ENCODE measurements at places on chromosomes 2 and 18.

DNA sequence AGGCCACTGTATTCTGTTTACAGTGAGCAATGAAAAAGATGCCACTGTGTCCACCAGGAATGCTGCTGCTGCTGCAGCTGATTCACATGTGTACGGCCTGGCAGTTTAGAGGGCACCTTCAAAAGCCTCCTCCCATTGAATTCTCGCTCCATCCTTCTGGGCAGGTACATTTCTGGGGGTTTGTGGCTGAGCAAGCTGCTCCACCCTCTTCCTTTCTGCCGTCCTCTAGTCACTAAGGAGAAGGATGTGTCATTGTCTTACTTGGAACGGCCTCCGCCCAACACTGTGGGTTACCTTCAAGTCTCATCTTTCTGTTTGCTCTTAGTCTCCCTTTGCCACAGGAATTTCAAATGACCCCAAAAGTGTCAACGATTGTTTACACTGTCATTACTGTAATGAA, 182.0 kb downstream of the ZBTB7C start:
- no peak for DNase-seq

DNA sequence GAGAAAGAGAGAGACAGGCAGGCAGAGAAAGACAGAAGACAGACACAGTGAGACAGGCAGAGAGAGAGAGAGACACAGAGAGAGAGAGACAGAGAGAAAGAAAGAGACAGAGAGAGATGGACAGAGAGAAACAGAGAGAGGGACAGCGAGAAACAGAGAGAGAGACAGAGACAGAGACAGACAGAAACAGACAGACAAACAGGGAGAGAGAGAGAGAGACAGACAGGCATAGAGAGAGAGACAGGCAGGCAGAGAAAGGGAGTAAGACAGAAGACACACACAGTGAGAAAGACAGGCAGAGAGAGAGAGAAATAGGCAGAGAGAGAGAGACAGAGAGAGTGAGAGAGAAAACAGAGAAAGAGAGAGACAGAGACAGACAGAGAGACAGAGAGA, 105.3 kb upstream of the ANKRD30BL start:
- no peak for DNase-seq

DNA sequence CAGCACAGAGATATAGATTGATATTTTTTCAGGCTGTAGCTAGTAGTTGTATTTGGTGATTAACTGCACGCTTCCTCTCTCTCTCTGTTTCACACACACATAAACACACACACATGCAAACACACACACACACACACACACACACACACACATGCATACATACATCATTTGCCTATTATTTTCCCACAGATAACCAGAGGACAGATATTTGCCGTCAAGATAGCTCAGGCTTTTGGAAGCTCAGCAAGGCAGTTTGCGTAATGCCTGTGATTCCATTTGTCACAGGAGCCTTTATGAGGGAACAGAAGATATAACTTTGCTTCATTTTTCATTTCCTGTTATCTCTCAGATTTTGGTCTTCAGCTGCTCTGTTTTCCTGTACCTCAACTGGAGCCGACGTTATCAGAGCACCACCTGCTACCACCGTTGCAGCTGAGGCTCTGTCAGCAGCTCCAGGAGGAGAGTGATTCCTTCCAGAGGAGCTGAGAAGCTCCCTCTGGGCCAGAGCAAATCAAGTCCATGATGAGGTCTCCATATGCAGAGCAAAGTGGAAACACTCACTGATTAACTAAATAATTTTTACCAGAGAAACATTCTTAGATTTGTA, 341.9 kb upstream of the PIK3C3 start:
- no peak for DNase-seq

DNA sequence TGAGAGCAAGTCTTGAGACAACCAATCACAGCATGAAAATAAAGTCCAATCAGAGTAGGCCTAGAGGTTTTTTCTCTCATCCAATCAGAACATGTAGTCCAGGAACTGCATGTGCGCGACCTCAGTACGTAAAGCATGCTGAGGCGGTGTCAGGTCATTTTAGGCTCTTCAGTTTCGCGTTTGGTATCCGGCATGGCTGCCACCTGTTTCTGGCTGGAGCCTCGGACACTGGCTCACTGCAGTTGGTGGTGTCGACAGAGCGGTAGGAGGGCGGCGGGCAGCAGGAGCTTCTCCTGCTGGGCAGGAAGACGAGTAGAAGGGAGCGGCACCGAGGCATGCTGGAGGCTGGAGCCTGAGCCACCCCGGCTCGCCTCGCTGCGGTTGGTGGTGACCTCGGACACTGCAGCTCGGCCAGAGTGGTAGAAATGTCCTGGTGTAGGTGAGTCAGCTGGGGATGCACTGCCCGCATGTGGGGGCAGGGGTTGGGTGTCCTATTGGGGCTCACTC, 15.8 kb downstream of the CCDC74A start:
- DNase-seq = no peak

DNA sequence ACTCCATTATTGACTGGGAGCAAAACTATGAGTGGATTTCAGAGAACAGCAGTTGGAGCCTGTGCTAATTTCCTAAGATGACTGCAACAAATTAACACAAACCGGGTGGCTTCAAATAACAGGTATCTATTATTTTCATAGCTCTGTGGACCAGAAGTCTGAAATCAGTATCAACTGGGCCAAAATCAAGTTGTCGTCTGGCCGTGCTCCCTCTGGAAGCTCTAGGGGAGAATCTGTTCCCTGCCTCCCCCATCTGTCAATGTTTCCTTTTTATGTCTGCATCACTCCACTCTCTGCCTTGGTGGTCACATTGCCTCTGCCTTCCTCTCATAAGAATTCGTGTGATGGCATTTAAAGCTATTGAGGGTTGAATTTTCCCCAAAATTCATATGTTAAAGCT, 269.8 kb downstream of the TMX3 start:
- DNase-seq = no peak

DNA sequence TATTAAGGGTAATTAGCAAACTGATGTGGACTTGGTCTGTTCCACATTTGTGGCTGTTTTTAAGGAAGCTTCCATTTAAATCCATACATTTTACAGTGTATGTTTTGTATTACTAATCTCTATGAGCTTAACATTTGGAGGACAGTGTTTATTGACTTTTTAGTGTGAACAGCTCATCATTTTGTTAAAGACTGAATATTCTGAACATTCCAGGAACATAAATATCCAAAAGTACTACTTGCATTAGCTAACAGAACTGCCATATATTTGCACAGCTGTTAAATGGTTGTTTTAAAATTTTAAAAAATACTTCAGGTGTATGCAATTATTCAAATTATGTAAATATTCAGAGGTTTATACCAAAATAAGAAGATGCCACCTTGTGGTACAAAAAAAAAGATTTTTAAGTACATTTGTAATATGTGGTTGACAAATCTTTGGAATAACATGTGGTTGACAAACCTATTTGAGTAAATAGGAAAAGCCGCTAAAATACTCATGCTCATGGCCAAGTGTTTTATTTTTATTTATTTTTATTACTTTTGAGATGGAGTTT, 439.7 kb upstream of the FANCL start:
- no peak for DNase-seq

DNA sequence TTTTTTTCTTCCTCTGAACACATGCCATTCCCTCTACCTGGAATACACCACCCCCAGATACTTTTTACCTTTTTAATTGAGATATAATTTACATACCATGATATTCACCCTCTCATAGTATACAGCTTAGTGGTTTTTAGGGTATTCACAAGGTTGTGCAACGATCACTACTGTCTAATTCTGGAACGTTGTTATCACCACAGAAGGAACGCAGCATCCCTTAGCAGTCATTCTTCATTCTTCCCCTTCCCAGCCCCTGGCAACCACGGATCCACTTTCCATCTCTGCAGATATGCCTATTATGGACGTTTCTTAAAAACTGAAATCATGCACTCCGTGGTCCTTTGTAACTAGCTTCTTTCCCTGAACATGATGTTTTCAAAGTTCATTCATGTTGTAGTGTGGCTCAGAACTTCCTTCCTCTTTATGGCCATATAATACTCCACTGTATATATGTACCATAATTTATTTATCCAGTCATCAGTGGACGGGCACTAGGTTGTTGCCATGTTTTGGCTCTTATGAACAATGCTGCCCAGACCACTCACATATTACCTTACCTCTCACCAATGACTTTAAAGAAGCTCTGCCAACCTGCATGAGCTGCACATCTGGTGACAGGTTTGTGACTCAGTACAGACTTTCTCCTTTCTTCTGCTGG, 168.9 kb downstream of the CTIF start:
- DNase-seq = no peak

- DNase-seq = no peak
Measured at GRCh38 chr2:77228391-77228790, 293.8 kb downstream of the LRRTM4 start.

DNA sequence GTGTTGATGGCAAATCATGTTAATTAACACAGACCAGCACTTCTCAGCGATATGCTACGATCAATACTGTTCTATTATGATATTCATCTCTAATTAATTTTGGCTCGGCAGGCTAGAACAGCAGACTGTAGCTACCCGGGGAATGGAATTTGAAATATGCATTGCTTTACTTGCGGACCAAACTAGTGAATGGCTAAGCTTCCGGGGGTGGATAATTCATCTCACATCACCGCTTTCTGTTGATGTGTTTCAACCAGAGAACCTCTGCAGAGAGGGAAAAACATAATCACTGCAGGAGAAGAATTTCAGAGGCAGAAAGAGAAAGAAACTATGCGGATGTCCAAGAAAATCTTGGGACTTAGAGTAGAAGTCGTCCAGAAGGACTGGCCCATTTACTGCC, 490.9 kb downstream of the STK39 start:
- no peak for DNase-seq

All from KBM-7 (cell line).